ENCODE measurements at places on chromosomes 13 and 19.

DNA sequence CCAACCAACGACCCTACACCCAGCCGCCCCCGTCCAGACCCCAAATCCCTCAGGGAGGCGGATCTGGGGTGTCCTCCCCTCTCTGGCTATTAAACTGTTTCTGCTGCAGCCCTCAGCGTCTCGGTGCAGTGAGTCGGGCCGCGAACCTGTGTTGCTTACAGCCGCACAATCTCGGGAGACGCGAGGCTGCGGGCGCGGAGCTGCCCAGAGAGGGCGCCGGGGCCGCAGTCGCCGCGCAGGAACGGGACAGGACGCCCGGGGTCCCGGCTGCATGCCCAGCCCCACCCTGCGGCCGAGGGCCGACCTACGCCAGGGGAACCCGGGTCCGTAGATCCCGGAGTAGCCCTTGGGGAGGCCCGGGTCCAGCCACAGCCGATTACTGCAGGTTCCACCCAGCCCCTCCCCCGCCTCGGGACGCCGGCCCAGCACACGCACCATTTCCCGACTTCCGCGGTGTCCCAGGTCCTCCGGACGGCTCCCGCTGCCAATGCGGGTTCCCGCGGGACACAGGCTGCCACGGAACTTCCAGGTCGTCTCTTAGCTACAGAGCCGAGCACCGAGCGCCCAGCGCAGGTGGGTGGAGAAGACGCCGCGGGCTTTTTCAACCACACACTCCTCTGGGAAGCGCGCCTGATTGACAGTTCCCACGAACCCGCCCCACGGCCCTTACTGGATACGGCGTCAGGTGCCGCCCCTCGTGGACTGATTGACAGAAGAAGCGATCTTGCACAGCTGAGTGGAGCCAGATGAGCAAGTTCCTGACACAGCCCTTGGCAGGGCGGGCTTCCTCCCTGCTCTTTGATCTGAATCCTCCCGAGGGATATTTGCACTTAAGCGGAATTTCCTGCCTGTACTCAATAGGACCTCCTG, at the start of gene ZNF799:
ZNF799 (minus strand) TSS at position 639 of the 870 bp plus-strand sequence; CDS start at position 438, 201 bp downstream.
- DNase-seq, result peak; percentile 88

DNA sequence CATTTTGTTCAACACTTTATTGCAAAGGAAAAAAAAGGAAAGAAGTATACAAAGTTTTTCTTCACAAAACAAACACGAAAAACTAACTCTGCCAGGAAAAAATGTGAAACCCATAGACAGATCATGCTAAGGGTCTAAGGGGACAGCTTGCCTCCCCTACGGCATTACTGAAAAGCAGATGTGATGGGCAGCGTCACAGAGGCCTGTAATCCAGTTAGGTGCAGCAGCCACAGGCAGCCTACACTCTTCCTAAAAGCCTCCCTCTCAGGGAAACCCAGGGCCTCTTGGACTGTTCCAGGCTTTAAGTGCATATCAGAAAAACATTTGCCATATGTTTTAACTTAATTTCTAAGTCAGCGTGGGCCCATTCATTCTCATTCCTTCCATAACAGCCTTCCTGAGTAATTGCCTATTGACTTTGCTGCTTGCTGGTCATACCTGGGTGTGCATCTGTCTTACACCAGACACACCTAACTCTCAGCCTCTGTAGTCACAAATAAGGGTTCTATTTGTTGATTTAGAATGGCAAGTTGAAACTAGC, 135.7 kb upstream of the SERP2 start:
- no peak for DNase-seq

GRCh38 chr19:3204646-3205275, 19.0 kb downstream of the NCLN start:
- no peak for DNase-seq

DNA sequence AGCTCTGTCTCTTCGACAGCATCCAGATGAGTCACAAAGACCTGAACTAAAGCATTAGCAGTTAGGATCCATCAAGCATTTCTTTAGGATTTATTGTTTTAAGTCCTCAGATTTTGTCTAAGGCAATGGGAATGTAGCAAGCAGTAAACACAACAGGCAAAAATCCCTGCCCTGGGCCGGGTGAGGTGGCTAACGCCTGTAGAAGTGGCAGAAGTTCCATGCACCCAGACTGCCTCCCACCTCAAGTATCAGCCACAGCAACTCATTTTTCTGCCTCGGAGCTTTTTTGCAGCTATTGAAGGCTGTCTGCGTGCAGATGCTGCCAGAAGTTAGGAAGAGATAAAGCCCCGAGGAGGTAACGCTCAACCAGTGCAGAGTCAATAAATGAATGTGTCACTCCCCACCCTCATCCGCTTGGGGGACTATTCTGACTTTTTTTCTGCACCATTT, 47.1 kb upstream of the MRI1 start:
- DNase-seq, result no peak

DNA sequence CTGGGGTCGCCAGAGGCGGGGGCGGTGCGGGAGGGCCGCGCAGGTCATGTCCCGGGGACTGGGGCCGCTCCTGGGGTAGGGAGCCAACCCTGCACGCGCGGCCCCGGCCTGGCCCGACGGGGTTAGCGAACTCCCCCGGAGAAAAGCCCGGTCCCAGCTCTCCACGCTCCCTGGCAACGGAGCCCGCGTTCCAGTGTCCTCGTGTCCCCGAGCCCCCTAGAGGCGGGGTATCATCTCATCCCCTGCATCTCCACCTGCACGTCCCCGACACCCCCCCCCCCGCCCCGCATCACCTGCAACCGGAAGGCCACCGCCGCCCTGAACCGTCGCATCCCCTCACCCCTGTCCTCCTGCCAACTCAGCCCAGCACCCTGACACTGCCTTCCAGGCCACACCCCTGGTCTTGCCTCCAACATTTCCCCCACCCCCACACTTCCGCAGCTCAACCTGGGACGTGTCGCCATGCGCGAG, 2.7 kb downstream of the WDR88 start:
- DNase-seq, result peak; percentile 47

- no peak for DNase-seq
Observed at GRCh38 chr13:106599875-106600797, 32.2 kb upstream of the ARGLU1 start.

- peak; percentile 38 for DNase-seq
Observed at GRCh38 chr19:38583219-38583984, 34.4 kb downstream of the MAP4K1 start.

GRCh38 chr13:109687559-109688448, 98.6 kb downstream of the IRS2 start:
- DNase-seq, result no peak

- no peak for DNase-seq
Observed at GRCh38 chr13:29684441-29684840, 89.0 kb upstream of the SLC7A1 start.

GRCh38 chr13:77918391-77919245, at the start of gene EDNRB:
TSS of gene EDNRB (minus strand) at chr13:77918831. CDS start at chr13:77918573, 258 bp downstream.
- peak; percentile 16 for DNase-seq

DNA sequence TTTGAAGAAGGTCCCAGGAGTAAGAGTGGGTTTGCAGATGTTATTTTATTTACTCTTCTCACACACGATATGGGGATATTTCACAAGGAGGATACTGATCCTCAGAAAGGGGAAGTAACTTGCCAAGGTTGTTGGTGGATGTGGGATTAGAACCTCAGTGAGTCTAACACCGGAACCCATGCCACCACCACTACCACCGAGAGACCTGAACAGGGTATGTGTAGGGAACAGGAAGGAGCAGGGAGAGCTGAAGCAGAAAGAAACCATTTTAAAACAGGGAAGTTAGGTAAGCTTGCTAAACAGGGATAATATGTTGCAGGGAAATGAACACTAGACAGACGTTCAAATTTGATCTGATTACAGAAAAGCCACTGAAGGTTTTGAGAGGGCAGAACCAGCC, 11.6 kb upstream of the CEACAM3 start:
- no peak for DNase-seq

DNA sequence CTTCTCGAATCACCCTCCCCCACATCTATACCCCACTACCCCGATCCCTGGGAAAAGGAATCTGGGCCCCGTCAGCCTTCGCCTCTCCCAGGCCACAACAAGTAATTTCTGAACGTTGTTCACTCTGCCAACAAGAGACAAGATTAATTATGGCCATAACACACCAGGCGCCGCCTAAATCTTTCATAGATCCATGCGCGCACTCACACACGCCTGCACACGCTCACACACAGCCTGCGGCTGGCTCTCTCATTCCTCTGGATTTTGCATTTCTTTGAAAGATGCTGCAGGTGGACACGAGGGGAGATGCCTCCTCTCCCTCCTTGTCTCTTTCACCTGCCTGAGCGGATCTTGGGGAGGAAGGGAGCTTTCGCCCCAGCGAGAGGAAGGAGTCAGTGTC, 17.1 kb downstream of the ZNRF4 start:
- no peak for DNase-seq

DNA sequence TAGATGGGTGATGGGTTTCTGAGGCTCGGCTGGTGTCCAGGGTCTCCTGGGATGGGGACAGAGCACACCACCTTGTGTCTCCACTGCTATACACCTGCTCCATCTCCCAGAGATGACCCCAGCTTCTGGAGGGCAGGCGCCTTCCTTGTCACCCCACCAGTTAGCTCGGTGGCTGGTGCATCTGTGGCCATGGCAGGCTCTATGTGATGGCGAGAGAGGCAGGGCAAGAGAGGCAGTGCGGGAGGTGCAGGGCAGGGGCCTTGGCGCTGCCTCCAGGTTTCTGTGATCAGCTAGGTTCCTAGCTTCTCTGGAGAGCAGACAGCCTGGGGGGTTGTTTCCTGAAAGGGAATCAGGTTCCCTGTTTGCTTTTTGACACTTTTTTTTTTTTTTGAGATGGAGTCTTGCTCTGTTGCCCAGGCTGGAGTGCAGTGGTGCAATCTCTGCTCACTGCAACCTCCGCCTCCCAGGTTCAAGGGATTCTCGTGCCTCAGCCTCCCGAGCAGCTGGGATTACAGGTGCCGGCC, 69.0 kb upstream of the ZNF536 start:
- no peak for DNase-seq

- DNase-seq, result no peak
Observed at GRCh38 chr13:49538404-49538803, 42.7 kb downstream of the PHF11 start.

GRCh38 chr19:12720851-12721655, 2.7 kb downstream of the TNPO2 start:
- DNase-seq, result peak; percentile 51

- DNase-seq, result no peak
Observed at GRCh38 chr13:41960211-41960636, 685 bp downstream of the VWA8 start.

DNA sequence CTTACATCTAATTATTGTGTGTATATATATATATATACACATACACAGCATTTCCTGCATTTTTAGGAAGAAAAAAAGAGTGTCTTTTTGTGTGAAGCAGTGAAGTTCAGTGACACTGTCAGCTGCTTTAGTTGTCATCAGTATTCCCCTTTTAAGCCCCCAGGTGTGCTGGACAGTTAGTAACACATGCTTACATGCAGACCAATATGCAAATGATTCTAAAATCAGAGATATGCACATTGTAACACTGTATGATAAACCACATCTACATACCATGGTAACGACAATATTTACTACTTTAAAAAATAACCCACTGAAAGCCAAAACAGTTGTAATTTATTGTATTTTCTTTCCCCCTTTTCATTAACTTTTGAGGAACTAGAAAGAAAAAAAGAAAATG, 16.8 kb downstream of the LHFPL6 start:
- DNase-seq, result no peak
